CD4-positive, alpha-beta T cell treated with Interleukin-15 for 4 hours (primary cell): ENCODE measurements at places on chromosomes 1 and 21.

- no peak for DNase-seq
Observed at GRCh38 chr1:99786751-99787501, 20.5 kb upstream of the FRRS1 start.

DNA sequence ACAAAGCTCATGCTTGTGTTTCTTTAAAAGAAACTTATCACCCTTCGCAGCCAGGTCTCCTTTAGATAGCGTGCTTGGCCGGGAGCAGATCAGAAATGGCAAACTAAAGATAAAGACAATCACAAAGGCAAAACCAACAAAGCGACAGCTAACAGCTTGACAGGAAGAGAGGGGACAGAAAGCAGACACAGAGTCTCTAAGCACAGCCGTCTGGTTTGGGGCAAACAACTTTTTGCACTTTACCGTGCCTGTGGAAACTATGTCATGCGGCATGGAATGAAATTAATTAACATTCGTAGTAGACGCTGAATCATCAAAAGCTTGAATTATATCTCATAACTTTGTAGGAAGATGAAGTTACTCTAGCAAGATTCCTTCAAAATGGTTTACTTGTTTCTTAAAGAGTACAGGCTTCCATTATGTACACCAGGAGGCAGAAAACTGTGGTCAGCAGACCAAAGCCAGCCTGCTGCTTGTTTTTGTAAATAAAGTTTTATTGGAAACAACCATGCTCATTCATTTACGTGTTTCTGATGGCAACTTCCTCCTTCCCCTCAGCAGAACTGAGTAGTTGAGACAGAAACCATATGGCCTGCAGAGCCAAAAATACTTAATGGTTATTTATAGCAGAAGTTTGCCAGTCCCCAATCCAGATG lies 183.2 kb downstream of the KIF26B start:
- no peak for DNase-seq

- no peak for DNase-seq
Observed at GRCh38 chr1:62178372-62178771, 16.3 kb upstream of the L1TD1 start.

GRCh38 chr1:6419397-6419803 lies 319 bp downstream of the HES2 start:
- DNase-seq, result no peak

- no peak for DNase-seq
Observed at GRCh38 chr1:41751804-41752513, 166.8 kb downstream of the HIVEP3 start.

DNA sequence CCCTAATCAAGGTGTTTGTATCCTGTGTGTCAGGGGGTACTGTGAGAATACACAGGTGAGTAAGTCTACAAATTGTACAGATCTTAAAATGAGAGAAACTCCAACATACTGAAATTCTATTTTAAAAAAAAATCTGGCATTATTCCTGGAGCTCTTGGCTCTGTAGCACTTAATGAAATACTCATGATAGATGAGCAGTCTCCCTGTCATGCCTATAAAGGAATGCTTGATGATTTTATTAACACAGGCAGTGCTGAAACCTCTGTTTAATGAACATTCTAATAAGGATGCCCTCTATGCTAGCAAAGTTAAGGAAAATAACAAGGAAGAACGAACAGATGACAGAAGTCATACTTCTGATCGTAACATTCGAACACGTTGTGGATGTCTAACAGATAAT lies 233.9 kb upstream of the NEGR1 start:
- DNase-seq, result no peak

DNA sequence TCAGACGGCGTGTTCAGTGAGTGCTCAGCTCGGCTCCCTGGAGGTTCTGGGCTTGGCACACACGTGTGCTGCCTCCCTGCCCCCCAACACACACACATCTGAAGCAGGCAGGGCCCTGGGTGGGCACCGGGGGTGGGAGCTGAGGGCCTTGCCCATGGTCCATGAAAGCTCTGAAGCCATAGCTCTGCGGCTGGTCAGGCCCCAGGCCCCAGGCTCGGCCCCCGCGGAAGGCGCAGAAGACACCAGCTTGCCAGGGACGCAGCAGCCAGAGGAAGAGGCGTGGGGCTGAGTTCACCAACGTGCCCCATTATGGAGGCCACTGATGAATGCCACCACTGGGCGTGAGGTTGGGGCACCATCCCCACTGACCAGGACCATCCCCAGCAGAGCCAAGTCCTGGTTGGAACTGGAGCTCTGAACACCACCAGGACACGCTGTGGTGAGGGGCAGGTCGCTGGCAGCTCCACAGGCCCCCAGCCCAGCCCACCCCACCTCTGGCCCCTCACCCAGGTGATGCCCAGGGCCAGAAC lies 4.2 kb downstream of the AURKAIP1 start:
- DNase-seq, result no peak

DNA sequence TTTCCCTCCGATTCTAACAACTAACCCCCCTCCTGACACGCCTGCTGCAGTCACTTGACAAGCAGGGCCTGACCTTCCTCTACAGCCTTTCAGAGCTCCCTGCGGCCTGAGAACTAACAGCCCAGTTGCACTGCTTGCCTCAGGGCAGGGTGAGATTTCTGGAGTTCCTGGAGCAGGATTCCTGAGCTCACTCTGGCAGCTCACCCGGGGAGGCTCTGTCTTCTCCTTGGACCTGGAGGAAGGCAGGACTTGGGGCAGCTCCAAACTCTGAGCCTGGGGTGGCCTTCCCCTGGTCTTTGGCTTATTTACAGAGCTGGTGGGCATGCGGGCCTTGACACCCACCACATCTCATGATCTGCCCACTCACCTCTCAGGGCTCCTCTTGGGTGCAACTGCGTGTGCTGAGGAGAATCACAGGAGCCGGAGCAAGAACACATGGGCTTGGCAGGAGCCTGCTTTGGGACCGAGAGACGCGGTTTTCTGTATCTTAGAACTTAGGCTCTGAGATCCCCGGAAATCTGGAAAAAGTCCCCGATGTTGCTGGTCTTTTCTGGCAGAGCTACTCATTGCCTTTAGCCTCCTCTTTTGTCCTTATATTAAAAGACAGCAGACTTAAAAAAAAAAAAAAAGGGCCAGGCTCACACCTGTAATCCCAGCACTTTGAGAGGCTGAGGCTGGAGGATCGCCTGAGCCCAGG lies 13.1 kb upstream of the SLC25A34 start:
- no peak for DNase-seq

- no peak for DNase-seq
Observed at GRCh38 chr1:183125279-183125999, 60.6 kb upstream of the LAMC2 start.

DNA sequence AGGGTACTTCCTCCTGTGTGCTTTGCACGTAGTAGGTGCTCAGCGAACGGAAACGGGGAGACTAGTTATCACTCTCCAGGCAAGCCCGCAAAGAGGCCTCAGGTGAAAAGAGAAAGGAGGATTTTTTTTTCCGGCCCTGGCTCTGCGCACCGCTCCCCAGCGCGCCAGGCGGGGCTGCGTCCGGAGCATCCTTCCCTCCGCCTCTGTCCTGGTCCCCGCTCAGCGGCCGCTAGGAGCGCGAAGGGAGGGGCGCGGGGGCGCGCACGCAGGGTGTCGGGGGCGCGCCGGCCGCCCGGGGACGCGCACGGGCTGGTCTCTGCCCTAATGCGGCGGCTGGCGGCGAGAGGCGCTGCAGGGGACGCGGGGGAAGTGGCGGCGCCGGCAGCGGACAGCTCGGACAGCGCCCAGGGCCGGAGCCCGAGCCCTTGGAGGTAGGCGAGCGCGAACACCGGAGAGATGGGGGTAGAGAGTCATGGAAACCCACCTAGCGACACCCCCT lies 42.3 kb upstream of the NFASC start:
- no peak for DNase-seq

- no peak for DNase-seq
Observed at GRCh38 chr21:25974964-25975363, 195.6 kb downstream of the APP start.

- no peak for DNase-seq
Observed at GRCh38 chr21:46092811-46093667, 4.9 kb upstream of the COL6A2 start.

DNA sequence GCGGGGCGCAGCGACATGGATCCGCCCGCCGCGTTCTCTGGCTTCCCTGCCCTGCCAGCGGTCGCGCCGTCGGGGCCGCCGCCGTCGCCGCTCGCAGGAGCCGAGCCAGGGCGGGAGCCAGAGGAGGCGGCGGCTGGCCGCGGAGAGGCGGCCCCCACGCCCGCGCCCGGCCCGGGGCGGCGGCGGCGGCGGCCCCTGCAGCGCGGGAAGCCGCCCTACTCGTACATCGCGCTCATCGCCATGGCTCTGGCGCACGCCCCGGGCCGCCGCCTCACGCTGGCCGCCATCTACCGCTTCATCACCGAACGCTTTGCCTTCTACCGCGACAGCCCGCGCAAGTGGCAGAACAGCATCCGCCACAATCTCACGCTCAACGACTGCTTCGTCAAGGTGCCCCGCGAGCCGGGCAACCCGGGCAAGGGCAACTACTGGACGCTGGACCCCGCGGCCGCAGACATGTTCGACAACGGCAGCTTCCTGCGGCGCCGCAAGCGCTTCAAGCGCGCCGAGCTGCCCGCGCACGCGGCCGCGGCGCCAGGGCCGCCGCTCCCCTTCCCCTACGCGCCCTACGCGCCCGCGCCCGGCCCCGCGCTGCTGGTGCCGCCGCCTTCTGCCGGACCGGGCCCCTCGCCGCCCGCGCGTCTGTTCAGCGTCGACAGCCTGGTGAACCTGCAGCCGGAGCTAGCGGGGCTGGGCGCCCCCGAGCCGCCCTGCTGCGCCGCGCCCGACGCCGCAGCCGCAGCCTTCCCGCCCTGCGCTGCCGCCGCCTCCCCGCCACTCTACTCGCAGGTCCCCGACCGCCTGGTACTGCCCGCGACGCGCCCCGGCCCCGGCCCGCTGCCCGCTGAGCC lies 459 bp downstream of the FOXE3 start:
- no peak for DNase-seq

DNA sequence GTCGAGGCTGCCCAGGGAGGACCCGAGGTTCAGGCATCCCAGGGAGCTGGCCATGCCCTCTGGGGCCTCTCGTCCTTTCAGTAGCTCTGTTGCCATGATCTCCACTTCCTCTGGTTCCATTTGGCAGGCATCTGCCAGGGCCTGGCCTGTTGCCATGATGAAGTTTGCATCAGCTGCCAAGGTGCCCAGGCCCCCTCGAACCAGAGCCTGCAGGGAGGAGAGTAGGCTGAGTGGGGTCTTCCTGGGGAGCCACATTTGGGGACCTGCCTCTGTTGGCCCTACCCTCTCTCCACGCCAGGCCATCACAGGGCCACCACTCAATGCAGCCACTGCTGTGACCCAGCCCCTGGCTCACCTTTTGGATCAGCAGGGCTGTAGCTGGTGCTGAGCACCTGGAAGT lies 16.4 kb upstream of the KIF21B start:
- DNase-seq, result no peak

DNA sequence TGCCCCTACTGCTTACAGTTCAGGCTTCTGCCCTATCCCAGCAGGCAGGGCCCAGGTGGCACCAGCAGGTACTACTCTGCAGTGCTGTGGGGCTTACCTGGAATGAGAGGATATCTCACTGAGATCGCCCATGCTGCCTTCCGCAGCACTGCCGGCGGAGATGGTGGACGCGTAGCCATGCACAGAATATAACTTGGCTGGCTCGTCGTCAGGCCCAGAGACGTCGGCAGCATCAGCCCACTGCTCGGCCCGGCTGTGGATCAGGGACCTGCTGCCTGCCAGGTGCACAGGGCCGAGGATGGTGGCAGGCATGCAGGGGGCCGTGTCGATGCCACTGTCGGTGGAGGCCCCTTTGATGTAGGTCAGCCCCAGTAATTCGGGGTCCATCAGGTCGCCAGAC lies 190.9 kb downstream of the SIPA1L2 start:
- no peak for DNase-seq

DNA sequence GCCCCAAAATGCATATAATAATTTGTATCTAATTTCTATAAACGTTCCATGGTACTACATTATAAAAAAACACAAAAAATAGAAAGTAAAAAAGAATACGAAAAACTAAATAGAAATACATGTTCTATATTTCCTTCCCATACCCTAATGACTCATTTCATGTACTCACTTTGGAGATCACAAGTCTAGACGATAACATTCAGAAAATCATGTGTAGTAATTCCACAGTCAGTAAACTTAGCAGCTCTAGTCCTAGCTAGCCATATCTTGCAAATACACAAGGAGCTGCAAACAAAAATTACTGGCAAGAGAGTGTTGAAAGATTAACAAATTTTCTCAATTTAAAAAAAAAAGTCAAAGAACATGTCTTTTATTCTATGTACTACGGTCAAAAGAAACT lies 1.4 kb downstream of the GOLPH3L start:
- DNase-seq, result no peak
